Nephron progenitor cell (in vitro differentiated cells): ENCODE measurements at places on chromosomes 2 and 18.
A peak's percentile ranks its signal among the peaks of the same experiment; 100 is the strongest.

- DNase-seq = no peak
Measured at GRCh38 chr2:23690421-23691105, 236.4 kb downstream of the ATAD2B start.

DNA sequence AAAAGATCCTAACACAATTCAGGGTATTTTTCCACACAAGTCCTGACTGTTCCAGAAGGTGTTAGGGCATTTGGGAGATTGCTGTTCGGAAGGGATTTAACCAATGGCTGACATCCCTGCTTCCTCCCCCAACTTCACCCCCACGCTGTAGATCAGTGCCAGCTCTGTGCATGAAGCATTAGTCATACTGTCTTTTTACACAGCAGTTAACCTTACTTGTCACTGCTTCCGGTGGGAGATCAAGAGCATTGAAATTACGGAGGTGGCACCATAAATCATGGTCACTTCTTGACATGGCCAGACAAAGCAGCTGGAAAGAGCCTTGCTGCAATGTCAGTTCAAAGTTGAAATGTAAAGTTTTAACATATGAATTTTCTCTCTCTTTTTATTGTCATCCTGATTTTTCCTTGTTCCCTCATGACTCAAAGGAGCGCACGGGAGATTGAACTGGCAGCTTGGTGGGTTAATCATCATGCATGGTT, 70.2 kb downstream of the HRH4 start:
- DNase-seq = peak; percentile 29

GRCh38 chr18:8501044-8501443, 108.2 kb upstream of the RAB12 start:
- no peak for DNase-seq

DNA sequence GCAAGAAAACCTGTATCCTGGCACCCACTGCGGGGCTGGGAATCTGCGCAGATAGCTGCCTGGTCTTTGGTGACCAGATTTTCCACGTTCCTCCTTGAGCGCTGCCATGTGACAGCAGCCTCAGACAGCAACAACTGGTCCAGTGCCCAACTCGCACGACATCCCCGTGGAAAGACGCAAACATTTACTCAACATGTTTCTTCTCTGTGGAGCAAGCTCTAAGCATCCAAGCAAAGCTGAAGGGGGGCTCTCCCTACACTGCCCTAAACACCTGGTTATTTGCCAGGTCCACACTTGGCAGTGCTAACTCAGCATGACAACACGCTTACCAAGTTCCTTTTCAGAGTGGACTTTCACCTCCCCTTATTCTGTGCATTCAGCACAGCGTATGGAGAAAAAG, 11.3 kb downstream of the ZNF516 start:
- no peak for DNase-seq

DNA sequence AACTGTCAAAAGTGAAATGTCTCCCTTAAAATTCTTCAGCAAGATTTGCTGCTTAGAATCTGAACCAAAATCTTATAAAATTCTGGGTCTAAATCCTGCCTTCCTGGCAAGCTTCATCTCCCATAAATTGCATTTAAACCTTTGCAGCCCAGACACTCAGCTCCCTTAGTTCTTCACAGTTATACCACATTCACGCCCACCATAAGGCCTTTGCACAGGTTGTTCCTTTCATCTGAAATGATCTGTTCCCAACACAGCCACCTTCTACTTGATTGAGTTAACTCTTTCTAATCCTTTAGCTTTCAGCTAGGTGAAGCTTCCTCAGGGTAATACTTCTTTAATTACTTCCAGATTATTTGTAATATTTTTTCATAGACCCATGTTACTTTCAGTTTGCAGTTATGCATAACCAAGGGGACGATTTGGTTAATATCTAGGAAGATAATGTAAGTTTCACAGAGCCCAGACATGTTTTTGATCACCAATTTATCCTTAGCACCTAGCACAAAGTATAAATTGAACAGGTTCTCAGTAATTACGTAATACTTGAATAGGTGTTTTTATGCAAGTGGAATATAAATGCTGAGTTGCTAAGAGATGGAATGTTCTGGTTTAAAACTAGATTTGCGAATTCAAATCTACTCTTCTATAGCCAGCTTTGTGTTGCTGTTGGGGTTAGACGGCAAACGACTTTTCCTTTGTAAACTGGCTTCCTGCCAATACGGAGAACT, 779.7 kb upstream of the PKDCC start:
- DNase-seq = no peak

- no peak for DNase-seq
Measured at GRCh38 chr2:11713815-11714214, 32.6 kb upstream of the LPIN1 start.

DNA sequence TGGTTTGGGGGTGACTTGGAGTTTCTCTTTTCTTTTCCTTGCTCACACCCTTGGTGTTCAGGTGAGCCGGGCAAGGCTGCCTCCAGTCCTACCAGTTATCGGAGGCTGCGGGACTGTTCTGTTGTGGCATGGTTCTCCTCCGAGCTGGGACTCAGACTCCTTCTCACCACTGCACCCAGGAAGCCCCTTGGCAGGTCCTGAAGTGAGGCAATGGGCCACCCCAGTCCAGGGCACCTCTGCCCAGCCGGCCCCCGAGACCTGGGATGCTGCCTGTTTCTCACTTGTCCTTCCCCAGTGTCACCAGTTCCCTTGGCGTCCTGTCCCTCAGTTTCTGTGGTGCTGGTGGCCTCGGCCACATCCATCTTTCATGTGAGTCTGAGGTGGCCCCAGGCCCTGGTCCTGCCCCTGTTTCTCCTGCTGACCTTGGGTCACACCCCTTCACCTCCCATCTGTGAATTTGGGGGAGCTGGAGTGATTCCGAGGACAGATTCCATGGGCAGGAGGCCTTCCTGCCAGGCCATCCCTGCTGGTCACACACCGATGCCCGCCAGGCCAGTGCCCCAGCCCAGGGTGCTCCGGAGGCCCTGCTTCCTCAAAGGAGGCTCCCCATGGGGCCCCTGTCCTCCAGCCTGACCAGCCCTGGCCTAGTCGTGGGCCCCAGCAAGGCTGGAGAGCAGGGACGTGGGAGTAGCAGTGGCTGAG, 6.6 kb upstream of the KLHL30 start:
- no peak for DNase-seq

- no peak for DNase-seq
Measured at GRCh38 chr18:12119358-12119757, 25.7 kb downstream of the ANKRD62 start.

GRCh38 chr2:71935262-71935848, 212.3 kb downstream of the CYP26B1 start:
- no peak for DNase-seq

DNA sequence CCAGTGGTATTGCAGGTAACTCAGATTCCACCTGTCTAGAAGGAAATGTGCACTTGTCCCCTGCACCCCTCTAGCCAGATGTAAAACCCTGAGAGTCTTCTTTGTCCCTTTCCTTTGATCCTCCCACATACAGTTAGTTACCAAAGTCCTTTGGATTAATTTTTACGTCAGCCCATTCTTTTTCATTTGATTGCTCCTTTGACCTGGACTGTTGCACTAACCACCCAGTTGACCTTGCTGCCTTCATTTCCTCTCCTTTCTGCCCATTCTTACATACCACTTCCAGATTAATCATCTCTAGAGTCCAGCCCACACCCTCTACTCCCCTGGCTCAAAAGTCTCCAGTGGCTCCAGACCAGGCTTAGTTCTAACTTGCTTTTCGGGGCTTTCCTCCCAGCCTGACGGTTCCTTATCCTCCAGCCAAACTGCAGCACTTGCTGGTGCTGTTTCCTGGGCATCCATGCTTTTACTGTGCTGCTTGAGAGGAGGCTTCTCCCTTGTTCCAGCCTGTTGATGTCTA, 99.3 kb downstream of the SPTBN1 start:
- no peak for DNase-seq

DNA sequence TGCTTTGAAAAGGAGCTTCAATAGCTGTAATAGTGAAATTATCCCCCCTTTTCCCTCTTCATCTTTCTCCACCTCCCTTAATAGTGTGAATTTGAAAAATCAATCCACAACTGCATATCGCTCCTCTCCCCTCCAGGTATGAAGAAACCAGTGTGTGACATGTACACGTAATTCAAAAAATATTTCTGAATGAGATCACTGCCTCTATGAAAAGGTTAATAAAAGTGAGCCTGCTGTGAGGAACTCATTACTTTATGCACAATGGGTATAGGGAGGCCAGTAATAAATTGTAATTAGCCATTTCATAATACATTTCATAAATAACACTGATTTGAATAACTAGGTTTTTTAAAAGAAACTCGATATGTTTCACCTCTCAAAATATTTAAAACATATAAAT, 209.0 kb upstream of the KYNU start:
- DNase-seq = no peak

DNA sequence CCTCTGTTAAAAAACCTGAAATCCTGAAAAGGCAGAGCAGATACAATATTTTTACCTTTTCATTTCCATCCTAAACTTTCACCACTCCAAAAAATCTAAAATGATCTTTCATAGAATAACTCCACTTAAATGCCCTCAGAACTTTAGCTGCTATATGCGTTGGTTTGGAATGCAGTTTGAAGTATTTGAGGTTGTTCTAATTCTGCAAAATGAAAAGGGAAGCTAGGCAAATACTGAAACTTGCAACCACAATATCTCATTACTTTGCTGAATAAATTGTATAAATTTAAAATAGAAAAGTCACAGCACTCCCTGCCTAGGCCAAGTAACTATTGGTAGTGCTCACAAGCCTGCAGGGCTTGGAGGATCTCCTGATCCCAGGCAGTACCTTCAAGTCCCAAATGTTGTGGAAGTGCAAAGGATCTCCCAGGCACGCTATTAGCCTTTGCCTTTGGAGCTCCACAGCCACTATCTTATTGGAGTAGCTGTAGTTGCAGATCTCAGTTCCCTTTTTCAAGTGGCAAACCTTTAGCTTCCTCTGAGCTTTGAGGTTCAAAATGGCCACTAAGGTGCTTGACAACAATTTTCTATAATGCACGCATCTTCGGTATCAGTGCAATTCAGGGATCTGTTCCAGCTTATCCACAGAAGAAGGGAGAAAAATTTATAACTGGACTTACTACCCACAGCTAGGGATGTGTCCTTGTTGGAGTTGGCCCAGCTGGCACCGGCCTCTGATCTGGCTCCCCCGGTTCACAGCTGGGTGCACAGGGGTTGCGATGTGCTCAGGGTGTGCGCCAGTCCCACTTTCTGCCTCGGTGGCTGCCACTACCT, 43.4 kb upstream of the ANKRD62 start:
- DNase-seq = no peak

- no peak for DNase-seq
Measured at GRCh38 chr2:181725476-181725875, 45.2 kb upstream of the NEUROD1 start.

- DNase-seq = no peak
Measured at GRCh38 chr2:146438246-146438645, 1406.6 kb upstream of the ACVR2A start.

DNA sequence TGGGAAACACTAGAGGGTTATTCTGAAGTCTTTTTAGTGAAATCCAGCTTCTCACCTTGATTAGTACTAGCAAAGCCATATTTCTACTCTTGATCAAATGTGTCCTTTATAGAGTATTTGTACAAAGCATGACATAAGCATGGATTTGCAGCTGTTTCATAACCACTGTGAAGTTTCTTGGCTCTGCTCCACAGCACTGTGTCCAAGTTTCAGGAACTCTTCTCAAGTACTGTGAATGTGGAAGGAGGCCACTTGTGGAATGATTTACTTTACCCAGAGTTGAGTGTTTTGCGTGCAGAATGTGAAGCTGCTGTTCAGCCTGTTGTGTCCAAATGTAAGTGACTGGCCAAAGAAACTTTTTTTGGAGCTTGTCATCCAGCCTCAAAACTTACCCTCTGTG, 16.2 kb upstream of the MAPRE2 start:
- DNase-seq = no peak

- no peak for DNase-seq
Measured at GRCh38 chr2:127275789-127276188, 18.2 kb downstream of the ERCC3 start.

- DNase-seq = no peak
Measured at GRCh38 chr18:33269223-33269622, 171.3 kb downstream of the CCDC178 start.

DNA sequence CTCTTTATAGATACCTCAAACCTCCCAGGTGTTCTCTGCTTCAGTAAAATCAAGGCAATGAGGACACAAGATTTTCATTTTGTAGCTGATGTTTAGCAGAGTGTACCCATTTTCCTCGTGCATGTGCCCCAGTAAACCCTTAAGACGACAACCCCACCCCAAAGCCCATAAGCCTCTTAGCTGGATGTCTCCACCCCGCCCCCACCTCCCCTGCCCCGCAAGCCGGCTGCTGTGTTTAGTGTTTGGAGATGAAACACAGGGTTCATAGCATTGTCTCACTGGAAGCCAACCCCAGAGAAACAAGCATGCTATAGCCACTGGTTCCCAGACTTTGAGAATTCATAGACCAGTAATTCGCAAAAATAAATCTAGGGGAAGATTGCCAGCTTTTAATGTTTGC, 5.8 kb upstream of the SAG start:
- no peak for DNase-seq

GRCh38 chr2:60472663-60473289, 80.7 kb downstream of the BCL11A start:
- DNase-seq = no peak

DNA sequence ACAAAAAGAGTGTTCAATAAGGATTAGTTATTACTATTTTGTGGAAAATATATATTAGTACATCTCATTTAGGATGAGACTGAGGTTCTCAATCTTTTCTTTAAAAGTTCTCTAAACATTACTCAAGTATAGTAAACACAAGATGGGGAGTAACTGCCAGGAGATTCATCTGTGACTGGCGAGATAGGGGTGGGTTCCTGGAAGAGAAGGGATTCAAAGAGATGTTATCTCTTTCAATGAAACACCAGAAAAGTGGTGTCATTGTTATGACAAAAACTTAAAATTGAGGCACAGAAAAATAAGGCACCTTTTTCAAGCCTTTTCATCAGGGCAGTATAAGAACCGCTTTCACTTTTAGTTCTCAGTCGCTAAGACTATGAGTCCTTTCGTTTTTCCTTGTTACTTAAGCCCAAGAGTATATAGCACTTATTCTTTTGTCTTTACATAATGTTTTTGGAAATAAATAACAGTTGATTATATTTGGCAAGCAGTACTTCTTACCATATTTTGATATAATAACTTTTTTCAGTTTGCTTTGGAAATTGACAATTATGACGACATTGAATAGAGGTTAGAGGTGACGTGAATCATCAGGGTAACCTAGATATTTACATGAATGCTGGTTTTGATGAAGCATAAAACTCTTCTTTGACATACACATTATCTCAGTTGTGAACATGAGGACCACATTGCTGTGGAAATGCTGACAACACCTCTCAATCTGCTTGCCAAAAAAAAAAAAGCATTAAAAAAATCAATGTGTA, 393.9 kb upstream of the TCF4 start:
- DNase-seq = no peak

- no peak for DNase-seq
Measured at GRCh38 chr18:23828426-23828825, 139.2 kb downstream of the LAMA3 start.

GRCh38 chr2:171792886-171793580, 101.0 kb downstream of the SLC25A12 start:
- DNase-seq = no peak

- no peak for DNase-seq
Measured at GRCh38 chr2:157593411-157593810, 35.3 kb downstream of the ACVR1C start.
